ENCODE measurements at places on chromosomes 11 and 22.
A peak's percentile ranks its signal among the peaks of the same experiment; 100 is the strongest.

DNA sequence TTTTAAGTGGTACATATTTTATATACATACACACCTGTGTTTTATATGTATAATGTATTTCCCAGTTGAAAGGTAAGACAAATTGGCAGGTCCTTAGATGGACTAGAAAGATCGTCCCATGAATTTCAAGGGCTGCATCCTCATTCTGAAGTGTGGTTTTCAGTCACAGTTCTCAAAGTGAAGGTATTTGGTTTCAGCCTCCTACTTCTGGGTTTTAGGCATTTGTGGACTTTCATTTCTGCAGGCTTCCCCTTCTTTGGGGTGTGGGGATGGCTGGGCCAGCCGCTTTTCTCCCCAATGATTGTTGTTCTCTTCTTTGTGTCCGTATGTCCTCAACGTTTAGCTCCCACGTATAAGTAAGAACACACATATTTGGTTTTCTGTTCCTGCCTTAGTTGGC lies 10.0 kb downstream of the DCPS start:
- DNase-seq, result no peak

GRCh38 chr22:25447067-25447685 lies 117.3 kb upstream of the GRK3 start:
- peak; percentile 10 for DNase-seq

GRCh38 chr11:131624531-131624930 lies 254.1 kb downstream of the NTM start:
- peak; percentile 1 for DNase-seq

GRCh38 chr11:5178046-5178837 lies 22.2 kb downstream of the OR51V1 start:
- DNase-seq, result no peak

- no peak for DNase-seq
Observed at GRCh38 chr11:44397586-44398178, 87.7 kb upstream of the ALX4 start.

DNA sequence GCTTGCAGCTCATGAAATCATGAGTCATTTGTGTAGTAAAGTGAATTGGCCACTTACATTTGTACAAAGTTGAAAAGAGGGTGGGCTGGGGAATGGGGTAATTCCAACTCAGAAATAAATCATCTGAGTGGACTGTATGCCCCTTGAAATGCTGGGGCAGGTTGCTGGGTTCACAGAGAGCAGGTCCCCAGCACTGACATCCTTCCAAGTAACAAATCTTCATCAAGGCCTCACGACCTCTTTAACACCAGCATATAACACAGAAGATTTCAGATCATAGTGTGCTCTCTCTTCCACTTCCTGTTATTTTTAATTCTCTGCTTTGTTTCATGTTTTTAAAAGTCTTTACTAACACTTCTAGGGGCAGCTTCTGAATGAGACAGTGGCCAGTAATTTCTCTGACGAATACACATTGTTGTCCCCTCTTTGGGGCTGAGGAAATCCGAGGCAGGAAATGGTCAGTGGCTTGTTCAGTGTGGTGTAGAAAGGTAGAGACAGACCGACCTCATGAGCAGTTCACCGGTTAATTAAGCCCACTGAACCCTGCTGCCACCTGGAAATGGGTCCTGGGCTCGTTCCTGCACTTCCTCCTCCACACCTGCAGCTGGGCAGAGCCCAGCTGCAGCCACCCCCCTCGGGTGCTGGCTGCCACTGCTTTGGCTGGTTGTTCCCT lies 127.7 kb downstream of the MAML2 start:
- DNase-seq, result no peak

GRCh38 chr11:46352063-46352841 lies 5.0 kb downstream of the DGKZ start:
- DNase-seq, result peak; percentile 56

GRCh38 chr11:91263496-91264365 lies 960.9 kb upstream of the FAT3 start:
- no peak for DNase-seq

DNA sequence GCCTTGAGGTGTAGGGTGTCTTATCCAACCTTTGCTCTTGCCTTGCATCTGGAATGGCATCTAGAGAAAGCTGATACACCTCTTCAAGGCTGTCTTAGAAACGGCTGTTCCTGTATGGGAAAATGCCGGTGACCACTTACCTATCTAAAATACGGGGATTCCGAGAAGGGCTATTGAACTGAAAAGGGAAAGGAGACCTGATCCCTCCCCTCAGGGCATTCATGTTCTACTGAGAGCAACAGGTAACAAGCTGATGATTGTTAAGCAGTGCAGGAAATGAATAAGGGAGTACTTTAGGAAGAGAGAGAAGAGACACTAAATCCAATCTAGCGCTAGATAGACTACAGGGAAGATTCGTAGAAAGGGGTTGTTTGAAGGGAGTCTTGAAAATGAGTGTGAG lies 1388.1 kb downstream of the FAM181B start:
- DNase-seq, result no peak

DNA sequence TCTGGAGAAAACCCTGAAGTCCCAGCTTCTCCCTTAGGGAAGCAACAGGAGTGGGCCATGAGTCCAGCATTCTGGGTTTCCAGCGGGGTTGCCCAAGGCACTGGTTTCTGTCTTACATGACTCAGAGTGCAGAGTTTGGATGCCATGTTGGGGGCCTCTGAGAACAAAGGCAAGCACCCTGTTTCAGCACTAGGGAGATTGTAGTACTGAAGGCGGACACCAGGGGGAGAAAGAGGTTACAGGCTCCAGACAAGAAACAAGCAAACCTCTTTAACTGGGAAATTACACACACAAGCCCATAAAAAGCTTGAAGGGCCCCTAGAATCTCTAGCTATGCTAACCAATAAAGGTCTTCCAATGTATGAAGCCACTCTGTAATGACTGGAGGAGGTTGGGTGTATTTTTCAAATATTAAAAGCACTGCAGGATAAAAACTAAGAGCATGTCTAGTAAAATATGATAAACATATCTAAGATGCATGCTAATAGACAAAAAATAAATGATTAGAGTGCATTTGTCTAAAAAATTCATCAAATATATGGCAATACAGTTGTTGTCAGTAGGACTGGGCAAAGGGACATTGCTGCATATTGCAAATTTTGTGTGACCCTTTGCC lies 7.1 kb downstream of the MS4A6E start:
- DNase-seq, result peak; percentile 73

GRCh38 chr11:102097186-102097585 lies 13.1 kb upstream of the YAP1 start:
- no peak for DNase-seq

GRCh38 chr11:8060146-8060719 lies 20.8 kb upstream of the TUB start:
- DNase-seq, result no peak

- no peak for DNase-seq
Observed at GRCh38 chr11:90223248-90223585, 368 bp upstream of the CHORDC1 start.

- DNase-seq, result no peak
Observed at GRCh38 chr22:23233084-23233531, 52.8 kb downstream of the BCR start.

DNA sequence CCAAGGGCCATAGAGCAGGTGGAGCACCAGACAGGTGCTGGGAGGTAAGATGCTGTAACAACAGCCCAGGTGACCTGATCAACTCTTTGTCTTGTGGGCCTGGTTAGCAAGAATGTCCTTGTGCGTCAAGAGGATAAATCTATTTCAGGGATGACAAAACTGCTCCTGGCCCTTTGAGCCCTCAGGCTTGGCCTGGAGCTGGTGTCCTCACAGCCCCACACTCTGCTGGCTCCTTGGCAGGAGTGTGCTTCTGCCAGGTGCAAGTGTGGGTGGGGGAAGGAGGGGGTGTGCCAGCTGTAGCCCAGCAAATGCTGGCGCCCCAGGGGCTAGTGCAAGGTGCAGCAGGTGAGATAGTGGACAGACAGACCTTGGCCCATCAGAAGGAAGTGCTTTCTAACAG lies 19.5 kb downstream of the AMPD3 start:
- no peak for DNase-seq

DNA sequence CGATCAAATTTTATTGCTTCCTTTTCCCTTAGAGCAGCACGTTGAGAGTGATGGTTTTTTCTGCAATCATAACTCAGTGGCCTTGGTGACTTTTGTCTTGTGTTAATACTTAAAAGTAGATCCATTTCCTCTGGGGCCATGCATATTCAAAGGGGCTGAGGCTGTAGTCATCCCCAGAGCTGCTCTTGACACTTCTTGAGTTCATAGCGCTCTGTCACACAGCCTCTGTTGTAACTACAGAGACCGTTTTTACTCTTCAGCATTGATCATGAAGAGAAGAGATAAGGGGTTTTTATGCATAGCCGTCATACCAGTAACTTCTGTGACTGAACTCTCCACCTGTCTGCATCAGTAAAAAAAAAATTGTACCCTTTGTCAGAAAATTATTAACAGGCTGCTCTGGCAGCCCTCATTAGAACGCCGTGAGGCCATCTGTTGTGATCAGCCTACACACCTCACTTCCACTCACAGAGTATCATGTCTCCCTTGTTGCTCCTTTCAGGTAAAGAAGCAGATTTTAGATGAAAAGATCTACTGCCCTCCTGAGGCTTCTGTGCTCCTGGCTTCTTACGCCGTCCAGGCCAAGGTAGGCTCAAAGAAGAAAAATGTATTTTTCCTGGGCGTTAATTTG lies 38.4 kb downstream of the NF2 start:
- DNase-seq, result no peak

- peak; percentile 33 for DNase-seq
Observed at GRCh38 chr11:27429761-27430393, 42.7 kb downstream of the LGR4 start.

GRCh38 chr22:45112136-45112879 lies 51.4 kb upstream of the NUP50 start:
- DNase-seq, result no peak

GRCh38 chr22:25352294-25352680 lies 132.8 kb downstream of the CRYBB2 start:
- no peak for DNase-seq

- no peak for DNase-seq
Observed at GRCh38 chr11:69192301-69192721, 36.6 kb downstream of the SMIM38 start.

- DNase-seq, result peak; percentile 98
Observed at GRCh38 chr11:72040491-72041363, 39.6 kb downstream of the NUMA1 start.

GRCh38 chr11:19323502-19323901 lies 82.8 kb upstream of the E2F8 start:
- DNase-seq, result no peak

DNA sequence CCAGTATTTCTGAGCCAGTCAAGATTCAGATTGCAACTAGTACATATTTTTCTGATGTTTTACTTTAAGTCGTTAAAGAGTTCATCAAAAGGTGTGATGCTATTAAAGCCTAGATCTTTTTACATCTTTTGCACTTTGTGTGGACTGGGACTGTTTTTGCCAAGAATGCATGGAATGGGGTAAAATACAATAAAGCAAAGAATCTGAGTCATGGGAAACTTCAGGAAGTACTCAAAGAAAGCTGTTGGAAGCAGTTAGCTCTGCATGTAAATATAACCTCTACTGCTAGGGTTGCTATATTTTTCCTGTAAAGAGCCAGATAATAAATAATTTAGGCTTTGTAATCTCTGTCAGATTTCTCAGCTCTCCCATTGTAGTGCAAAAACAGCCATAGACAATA lies 20.9 kb downstream of the ATXN10 start:
- no peak for DNase-seq

DNA sequence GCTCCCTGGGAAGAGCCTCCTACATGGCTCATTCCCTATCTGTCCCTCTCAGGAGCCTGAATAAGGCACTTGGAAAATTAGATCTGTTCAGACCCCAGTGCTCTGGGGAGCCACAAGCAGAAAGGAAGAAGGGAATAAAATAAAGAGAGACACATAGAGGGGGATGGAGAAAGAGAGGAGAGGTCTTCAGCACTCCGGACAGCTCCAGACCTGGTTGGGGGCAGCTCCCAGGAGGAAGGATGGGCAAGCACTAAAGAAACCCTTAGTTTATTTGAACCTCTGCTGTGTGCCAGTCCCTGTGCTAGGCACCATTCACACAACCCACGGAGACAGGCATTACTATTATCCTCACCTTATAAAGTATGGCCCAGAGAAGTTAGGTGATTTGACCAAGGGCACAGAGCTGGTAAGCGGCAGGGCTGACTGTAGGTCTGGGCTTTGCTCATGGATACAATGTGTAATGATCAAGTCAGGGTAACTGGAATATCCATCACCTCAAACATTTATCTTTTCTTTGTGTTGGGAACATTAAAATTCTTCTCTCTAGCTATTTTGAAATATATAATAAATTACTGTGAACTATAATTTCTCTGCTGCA lies 53.7 kb upstream of the LRRC32 start:
- no peak for DNase-seq

DNA sequence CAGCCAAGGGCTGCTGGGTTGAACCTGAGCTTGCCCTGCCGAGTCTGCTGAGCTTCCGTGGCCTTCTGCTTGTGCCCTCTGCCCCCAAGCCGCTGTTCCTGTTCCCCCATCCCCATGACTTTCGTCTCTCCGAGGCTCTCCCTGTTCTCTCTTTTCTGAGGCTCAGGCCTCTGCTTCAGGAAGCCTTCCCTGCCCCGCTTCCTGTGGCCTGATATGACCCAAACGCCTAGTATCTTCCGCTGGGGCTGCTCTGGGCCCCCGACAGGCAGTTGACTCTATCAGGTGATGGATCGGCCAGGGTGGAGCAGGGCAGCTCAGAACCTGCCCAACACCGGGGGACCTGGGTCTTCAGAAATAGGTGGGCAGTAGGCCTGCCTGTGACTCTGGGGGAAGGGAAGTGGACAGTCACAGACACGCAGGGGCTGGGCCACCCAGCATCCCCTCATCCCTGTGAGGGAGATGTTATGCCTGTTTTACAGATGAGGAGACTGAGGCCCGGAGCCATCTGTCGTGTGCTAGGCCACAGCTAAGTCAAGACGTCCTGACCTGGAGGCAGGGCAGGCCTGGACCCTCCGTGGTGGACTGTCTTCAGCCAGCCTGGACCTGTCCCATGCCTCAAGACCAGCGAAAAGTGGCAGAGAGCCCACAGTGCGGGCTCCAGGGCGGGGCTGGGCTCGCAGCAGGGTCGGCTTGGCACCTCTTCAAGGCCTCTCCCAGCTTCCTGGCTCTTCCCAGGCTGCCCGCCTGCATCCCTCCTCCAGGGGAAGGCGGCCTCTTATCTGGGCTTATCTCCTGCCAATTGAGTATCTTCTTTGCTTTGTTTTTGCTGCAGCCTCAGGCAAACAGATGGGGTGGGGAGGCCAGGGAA lies 16.2 kb downstream of the BAD start:
- no peak for DNase-seq

DNA sequence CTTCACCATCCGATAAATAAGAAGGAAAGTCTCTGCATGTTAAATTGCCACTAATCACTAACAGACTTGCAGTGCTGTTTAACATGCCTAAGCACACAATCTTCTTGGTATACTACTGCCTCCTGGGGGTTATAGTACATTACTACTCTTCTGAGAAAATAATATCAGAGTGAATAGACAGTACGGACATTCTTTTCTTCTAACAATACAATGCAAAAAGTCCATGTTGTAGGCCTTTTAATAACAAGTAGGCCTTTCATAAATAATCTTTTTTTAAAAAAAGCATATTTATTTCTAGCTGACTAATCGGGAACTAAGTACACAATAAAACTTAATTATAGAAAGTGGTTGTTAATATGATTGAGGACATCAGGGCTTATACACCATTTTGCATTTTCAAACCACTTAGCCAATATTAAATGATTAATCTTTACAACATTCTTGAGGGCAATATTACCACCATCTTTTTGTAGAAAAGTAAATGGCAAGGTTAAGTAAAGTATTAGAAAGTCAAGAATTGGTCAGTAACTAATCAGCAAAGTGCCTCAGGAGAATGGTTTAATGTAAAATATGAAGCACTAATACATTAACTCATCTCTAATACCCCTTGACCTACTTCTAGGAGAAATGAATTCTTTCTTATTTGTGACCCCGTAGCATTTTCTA lies 84.7 kb downstream of the TTC28 start:
- peak; percentile 85 for DNase-seq

GRCh38 chr22:16965560-16965959 lies 42.5 kb downstream of the GAB4 start:
- DNase-seq, result no peak

Measured in SK-MEL-5 (cell line).